ENCODE measurements at places on chromosomes 3 and 15.

DNA sequence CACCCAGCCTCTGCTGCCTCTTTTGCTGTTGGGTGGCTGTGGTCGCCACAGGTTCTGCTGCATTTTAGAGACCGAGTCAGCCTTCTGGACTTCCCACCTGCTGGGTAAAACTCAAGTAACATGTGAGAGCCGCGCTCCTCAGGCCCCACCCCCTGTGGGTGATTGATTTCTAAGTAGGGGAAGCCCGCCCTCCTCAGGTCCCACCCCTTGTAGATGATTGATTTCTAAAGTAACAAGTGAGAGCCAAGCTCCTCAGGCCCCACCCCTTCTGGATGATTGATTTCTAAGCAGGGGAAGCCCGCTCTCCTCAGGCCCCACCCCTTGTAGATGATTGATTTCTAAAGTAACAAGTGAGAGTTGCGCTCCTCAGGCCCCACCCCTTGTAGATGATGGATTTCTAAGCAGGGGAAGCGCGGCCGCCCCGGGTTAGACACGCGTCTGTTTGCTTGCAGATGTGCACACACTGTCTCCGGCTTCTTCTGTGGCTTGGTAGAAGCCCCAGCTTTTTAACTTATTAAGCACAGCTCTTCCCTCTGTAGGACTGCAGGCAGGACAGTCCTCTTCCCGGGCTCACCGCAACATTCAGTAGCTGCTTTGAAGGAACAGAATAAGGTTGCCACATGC is 83.4 kb downstream of the FAM43A start:
- peak; percentile 97 for DNase-seq

DNA sequence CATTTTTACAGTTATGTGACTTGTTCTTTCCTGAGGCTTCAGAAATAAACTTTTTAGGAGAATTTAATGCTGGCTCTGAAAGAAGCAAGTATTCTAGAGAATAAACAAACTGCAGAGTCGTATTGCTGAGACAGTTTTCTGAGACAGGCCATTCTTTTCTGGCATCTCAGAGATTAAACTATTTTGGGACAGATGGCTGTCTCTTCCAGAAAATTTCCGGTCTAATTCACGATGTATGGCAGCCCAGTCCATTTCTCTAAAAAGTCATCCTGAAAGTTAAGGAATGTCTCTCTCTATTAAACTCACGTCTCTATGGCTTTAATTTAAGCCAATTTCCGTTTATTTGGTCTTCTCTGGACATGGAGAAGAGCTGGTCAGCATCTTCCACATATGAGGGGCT is 208.6 kb downstream of the FEZF2 start:
- no peak for DNase-seq

GRCh38 chr15:71397377-71397776 is 282.1 kb downstream of the THSD4 start:
- DNase-seq: no peak

DNA sequence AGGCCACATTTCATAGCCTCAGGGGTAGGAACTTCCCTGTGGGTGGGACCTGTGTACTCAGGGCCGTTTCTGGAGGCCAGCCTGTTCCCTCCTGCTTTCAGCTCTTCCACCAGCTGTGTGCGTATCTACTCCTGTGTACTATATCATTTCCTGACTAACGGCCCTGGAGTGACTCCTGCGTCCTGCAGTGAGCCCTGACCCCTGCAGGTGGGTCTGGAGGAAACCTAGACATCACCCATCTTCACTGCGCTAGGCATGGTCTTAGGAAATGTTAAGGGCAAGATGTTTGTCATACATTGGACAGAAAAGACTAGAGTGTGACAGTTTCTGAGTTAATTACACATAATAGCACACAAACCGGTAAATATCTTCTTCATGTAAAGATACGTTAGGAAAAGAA is 297.3 kb downstream of the GABRB3 start:
- no peak for DNase-seq

- no peak for DNase-seq
Observed at GRCh38 chr15:78408961-78409360, 29.1 kb upstream of the IREB2 start.

GRCh38 chr15:57782731-57783130 is 76.2 kb downstream of the POLR2M start:
- DNase-seq: no peak

GRCh38 chr3:128415200-128415772 is 51.4 kb downstream of the DNAJB8 start:
- DNase-seq: no peak

DNA sequence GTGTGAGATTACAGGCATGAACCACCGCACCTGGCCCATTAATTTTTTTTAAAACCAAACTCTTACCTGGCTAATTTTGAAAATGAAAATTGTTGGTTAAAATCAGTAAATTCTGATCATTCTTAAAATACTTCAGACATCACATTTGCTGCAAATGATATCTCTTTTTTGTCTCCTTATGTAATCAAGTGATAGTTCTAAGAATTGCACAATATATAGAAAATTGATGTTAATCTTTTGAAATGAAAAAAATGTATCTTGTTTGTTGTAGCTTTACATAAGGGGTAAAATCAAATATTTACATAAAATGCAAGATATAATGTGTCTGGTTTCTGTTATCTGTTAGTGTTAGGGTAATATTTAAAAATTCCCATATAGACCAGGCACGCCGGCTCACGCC is 5.0 kb downstream of the GTPBP8 start:
- DNase-seq: no peak

DNA sequence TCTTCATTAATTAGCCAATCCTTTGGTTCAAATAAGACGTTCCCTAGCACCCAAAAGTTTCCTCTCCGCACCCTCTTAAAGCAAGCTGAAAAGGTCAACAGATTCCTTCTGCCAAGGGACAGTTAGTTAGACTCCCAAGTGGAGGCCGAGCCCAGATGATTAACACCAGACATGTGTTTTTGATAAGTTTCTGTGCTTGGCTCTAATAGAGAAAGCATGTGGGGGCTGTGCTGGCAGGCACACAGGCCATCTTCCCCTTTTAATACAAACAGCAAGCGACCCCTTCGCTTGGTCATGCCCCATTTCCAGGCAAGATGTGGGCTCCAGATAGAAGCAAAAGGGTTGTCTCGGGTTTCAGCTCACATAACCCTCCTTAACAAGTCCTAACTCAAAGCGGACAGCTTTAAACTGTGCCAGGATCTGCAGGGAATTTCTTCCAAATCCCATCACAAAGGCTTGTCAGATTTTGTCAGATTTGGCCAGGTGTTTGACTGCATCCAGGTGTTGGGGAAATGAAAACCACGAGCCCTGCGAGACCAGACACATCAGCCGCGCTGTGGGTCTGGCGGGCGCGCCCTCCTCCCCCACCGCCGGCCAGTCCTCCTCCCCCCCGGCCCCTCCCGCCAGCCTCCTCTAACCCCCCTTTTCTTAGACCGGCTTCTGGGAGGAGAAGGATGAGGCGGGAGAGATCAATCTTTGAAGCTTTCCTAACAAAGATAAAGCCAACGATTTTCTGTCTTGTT is 3.3 kb downstream of the HES1 start:
- peak; percentile 36 for DNase-seq

DNA sequence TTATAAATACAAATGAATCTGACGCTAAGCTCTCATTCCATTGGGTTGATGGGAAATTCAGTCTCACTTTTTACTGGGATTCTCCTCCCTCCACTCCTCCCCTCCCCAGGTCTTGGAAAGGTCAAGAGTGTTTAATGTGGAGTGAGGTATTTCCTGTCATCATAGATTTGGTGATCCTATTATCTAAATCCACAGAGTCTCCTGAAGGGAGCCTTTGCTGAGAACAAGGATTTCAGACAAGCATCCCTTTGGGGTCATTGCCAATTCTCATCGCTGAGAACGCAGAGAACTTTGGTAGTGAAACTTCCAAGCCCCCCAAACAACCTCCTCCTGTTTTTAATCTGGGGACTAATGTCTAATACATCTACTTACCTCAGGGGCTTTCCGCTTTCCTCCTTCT is 297.9 kb downstream of the OTOL1 start:
- no peak for DNase-seq

DNA sequence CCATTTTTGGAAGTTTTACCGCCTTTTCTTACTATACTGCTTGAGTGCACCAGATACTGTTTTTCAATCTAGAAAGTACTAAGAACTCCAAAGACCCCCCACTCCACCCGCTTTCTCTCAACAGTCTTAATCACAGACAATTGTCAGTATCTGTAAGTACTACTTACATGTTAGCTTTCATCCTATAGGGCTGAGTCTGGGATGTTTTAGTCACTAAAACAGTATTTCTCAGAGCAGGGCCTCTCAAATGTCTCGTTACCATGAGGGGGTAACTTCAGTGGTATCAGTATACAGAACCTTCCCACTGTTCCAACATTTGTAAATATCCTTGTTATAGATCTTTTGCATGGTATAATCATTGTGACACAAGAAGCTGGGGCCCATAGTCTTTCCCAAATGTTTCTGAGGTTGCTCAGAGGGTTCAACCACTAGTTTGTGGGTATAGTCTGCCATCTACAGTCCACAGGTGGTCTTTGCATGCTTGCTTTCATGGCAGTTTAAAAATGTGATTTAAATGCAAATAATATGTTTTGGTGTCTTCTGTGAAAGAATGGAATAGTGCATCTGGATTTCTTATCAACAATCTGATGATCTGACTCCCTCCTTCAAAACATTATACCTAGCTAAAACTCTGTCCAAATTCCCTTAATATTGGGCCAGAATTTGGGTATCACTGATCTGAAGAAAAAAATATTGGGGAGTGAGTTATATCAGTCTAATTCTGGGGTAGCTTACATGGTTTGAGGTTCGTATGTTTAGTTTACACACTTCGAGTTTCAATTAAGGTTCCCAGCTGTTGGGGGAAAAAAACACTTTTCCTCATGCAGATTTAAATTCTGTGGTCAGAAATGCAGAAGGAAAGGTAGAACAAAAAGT is 18.0 kb upstream of the DNAJC13 start:
- DNase-seq: peak; percentile 76

GRCh38 chr15:60697750-60698149 is 218.8 kb upstream of the ICE2 start:
- DNase-seq: no peak

DNA sequence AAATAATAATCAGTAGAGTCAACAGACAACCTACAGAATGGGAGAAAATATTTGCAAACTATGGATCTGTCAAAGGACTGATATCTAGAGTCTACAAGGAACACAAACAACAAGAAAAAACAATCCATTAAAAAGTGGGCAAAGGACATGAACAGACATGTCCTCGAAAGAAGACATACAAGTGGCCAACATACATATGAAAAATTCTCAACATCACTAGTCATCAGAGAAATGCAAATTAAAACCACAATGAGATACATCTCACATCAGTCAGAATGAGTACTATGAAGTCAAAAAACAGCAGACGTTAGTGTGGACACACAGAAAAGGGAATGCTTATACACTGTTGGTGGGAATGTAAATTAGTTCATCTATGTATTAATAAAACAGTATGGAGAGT is 33.7 kb downstream of the SLC2A2 start:
- no peak for DNase-seq

GRCh38 chr15:78479650-78480049 is 27.7 kb upstream of the HYKK start:
- no peak for DNase-seq

DNA sequence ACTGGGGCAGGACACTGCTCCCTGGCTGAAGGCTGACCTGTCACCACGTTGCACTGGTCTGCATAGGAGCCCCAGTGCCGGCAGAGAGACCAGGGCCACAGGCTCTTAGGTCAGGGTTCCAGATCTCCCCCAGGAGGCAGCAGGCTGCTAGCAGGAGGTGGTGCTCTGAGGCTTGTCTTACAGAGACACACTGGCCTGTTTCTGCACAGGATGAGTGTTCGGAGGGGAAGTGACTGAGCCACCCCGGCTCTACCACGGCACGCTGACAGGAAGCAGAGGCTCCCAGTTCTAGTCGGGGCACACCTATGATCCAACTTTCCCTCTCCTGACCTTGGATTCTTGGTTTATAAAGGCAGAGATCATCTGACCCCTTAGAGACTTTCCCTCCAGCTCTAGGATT is 8.6 kb downstream of the FBXL22 start:
- no peak for DNase-seq

DNA sequence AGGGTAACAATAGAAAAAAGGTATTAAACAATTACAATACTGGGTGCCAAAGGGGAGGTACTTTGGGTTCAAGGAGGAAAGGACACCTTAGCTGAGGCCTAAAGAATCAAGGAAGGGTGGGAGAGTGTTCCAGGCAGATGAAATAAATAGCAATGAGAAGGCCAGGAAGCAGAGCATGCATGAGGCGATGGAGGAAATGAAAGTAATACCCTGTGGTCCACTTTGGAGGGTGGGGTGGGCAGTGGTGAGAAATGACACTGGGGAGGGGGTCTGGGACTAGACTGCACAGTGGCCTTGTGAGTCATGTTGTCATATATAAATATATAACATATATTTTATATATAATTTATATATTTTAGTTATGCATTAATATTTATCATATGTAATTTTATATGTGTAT is 55.9 kb downstream of the BHLHE40 start:
- DNase-seq: no peak

DNA sequence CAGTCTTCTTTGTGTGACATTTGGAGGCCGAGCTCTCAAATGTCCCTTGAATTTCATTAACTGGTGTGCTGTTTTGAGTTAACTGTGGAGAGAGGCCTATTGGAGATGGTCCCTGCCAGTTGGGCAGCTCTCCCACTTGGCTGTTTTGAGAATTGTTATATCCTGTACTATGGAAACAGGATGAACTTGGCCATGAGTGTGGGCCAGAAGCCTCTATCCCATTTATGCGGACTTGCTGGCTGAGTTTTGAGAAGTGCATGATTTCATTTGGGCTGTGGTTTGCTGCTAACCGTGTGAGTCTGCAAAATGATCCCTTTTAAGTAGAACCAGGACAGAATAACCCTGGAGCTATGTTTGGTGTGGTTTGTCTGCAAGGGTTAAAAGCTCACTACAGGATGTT is 366.0 kb downstream of the PTPRG start:
- DNase-seq: no peak

DNA sequence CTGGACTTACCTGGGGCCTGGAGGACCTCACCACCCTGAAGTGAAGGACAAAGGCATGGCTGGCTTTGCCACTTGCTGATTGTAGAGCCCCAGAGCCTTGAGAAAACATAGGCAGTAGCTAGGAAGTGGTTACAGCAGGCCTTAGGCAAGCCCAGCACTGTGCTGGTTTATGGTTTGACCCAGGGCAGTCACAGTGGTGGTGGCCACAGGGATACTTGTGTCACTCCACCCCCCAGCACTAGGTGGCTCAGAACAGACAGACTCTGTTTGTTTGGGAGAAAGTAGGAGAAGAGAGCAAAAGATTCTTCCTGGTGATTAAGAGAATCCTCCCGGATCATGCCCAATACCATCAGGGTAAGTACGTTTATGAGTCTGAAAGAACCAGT is 13.2 kb upstream of the COL8A1 start:
- no peak for DNase-seq

DNA sequence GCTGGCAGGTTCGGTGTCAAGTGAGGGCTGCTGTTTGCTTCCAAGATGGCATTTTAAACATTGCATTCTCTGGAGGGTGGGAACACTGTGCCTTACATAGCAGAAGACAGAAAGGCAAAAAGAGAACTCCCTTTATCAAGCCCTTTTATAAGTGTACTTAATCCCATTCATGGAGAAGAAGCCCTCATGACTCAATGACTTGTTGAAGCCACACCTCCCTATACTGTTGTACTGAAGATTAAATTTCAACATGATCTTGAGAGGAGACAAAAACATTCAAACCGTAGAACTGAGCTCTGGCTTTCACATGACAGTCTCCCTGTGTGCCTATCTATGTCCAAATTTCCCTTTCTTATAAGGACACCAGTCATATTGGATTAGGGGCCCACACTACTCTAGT is 443.4 kb upstream of the CDIN1 start:
- no peak for DNase-seq

GRCh38 chr3:119220970-119221667 is 19.6 kb downstream of the B4GALT4 start:
- DNase-seq: no peak

- no peak for DNase-seq
Observed at GRCh38 chr3:33825111-33825510, 26.7 kb downstream of the PDCD6IP start.

- DNase-seq: no peak
Observed at GRCh38 chr3:56253941-56254665, 214.2 kb downstream of the ERC2 start.
